Fibroblast of skin of abdomen (primary cell): ENCODE measurements at places on chromosomes 1 and 21.

DNA sequence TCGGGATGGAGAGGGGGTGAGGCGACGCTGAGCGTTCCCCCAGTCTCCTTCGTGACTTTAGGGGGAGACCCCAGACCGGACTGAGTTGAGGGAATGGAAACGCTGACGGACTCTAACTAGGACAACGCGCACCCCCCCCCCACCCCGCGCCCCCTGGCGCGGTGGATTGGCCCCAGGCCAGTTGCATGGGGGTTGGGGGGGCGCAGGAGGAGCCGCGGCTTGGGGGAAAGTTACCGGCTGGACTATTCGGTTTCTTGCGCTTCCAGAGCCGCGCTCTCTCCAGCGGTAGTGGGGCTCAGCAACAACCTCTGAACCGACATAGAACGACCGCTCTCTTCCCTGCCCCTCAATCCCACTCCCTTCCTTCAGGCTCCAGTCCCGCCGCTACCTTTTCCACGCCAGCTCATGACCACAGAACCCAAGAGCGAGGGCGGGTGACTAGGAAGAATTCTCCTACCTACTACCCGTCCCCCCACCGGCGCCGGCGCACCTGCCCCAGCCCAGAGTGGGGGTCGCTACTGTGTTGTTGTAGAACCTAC is 694 bp downstream of the ZBTB7B start:
- no peak for DNase-seq

DNA sequence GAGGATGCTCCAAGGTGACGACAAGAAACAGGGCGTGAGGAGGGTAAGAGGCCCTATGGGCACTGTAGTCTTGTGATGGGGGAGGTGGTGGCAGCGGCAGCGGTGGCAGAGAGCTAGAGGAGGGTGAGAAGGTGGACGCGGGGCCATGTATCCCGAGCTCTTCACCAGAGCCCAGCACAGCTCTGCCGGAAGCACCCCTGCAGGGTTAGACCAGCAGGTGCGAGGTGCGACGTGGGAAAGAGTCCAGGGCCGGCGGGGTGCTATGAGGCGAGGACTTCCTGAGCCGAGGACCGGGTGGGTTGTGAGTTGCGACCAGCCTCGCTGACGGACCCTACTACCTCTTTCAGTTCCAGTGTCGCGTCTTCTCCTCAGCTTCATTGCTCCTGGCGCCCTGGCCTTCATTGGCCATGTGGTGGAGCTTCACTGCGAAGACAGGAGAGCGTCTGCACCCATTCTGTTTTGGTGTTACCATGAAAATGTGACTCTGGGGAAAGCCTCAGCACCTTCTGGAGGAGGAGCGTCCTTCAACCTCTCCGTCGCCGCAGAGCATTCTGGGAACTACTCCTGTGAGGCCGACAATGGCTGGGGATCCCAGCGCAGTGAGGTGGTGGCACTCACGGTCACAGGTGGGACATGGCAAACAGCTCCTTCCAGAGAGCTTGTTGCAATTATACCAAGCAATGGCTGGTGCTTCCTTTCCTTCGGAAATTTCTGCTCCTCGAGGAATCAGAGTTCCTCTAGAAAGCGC is 67.9 kb upstream of the KIRREL1 start:
- no peak for DNase-seq

DNA sequence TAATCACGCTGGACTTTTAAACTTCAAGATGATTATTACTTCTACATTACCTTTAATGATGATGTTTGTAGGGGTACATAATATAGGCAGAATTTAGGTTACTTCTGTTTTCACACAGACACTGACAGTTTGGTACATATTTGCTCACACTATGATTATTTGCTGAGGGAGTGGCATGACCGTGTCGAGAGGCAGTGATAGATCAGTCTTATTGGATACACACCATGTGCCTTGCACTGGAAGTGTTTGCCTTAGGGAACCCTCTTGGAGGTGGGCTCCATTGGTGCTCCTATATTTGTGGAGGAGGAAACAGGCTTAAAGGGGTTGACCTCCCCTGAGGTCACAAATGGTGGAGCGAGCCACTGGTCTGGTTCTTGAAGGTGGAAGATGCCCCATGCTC is 132.1 kb downstream of the PRDM2 start:
- DNase-seq, result no peak

- no peak for DNase-seq
Observed at GRCh38 chr21:28974531-28975227, 18.0 kb downstream of the LTN1 start.

- no peak for DNase-seq
Observed at GRCh38 chr1:246182149-246182851, 324.8 kb downstream of the SMYD3 start.

GRCh38 chr1:34549199-34549598 is 205.6 kb upstream of the GJB5 start:
- no peak for DNase-seq

GRCh38 chr1:101307985-101308689 is 71.3 kb downstream of the S1PR1 start:
- no peak for DNase-seq

DNA sequence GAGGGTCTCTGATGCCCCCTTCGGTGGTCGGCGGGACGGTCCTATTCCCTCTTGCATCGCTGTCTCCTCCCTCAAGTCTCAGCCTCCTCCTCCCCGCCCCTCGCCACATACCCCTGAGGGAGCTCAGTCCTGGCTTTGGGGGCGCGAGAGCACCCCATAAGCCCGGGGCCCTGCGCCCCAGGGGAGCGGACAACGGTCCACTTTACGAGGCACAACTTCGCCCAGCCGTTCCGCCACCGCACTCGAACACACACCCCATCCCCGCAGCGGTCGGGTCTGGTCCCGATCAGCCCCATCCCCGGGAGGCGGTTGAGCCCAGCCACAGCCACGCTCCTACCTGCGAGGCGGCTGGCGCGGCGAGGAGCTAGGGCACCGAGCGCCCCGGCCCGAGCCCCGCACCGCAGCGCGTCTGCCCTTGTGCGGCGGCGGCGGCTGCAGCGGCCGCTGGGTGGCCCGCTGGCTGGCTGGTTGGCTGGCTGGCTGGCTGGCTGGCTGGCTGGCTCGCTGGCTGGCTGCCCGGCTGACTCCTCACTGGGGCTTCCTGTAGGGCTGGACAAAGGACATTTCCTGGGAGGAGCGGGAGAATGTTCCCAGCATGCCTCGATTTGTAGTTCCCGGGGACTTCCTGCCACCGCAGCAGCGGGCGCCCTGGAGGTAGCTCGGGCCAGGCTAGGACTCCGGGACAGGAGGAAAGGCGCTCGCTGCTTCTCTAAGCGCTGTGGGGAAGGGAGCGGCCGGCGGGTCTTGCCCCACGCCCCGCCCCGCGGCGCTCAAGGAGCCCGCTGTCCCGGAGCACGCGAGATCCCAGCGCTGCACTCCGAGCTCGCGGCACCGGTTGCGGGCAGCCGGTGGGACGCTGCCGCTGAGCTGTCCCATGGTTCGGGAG is at the start of gene ZNF697:
TSS of gene ZNF697 (minus strand) at position 533 of the 886 bp plus-strand sequence. CDS start 22,166 bp downstream, outside the sequence.
- DNase-seq, result peak; percentile 98

DNA sequence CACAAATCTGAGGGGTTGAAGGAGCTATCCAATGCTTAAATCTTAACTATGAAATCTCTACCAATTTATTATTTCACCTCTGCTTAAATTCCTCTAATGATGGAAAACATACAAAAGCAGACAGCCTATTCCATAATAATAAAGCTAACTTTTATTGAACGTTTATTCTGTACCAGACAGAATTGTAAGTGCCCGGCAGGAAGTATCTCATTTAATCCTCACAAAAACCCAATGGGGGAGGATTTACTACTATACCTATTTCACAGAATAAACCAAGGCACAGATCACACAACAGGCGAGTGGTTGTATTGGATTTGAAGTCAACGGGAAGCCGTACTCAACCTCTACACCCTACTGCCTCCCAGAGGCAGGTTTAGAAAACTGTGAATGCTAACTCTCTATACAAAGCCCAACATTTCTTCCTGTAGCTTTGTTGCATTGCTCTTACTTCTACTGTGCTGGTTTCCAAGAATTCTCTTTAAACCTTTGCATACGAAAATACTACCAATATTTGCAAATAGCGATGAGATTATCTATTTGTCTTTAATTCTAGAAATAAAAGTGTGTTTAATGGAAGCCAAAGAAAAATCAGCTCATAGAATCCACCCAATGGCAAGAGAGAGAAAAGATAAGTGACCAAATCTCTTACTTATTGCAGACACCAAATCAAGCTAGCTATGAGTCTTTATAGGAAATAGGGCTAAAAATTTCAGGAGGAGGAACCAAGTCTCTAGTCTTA is 33.5 kb upstream of the C1orf53 start:
- DNase-seq, result peak; percentile 68

- peak; percentile 31 for DNase-seq
Observed at GRCh38 chr1:171718216-171718615, 23.6 kb downstream of the VAMP4 start.

DNA sequence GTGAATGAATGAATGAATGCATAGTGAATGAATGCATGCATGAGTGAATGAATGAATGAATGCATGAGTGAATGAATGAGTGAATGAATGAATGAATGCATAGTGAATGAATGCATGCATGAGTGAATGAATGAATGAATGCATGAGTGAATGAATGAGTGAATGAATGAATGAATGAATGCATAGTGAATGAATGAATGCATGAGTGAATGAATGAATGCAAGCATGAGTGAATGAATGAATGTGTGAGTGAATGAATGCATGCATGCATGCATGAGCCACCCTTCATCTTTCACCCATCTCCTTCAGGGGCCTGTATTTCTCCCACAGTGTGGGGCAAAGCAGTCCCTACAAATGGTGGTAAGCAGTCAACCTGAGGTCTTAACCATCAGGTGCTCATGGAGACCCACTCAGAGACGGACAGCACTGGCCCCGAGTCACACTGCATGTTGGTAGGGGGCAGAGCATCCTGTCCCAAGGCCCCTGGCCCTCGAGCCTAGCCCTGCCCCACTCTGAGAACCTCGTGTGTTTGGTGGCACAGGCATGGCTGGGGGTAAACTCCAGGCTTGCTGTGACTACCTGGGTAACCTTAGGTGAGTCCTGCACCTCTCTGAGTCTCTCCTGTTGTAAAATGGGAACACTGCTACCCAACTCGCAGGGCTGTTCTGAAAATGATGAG is 28.0 kb upstream of the PAX7 start:
- no peak for DNase-seq

DNA sequence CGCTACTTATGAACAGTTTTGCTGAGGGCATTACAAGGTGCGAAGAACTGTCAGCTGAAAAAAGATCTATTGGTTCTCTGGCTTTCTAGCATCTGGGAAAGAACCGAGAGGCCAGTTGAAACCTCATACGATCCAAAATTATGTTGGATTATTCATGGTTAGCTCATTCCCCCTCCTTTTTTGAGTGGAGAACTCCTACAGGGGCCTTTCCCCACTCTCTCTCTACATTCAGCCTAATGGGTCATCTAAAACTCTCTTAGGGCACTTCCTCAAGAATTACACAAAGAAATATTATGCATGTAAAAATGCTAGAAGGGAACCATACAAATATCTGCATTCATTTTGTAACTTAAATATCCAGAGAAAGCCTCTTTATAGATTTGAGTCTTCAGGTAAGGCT is 358.2 kb downstream of the ADGRL2 start:
- no peak for DNase-seq

DNA sequence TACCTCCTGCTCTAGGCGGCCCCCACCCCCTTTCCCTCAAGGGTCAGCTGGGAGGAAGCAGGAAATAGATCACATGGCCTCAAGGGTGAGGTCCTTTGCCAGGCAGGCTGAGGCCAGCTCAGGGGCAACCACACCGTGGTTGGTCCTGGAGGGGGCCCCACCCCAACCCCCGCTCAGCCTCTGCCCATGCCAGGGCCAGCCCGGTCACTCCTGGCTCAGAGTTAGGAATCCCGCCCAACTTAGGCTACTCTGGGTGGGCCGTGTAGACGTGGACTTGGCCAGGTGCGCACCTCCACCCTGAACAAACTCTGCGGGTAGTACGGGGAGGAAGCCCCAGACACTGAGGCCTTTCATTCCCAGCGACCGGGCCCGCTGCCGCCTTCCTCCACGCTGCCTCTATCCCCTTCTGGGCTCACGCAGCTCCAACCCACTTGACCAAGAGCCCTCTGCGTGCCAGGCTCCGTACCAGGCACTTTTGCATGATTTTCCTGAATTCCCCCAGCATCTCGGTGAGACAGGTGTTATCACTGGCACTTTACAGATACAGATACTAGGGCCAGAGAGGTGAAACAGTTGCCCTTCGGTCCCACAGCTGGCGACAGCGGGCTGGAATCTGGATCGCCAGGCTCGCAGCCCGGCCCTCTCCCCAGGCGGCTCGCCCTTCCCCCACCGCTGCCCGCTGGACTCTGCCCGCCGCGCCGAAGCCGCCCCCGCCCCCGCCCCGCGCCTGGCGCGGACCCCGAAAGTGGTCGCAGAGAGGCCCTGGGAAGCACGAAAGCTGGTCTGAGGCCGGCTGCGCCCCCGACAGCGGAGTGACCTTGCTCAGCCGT is 769 bp downstream of the GALE start:
- no peak for DNase-seq

DNA sequence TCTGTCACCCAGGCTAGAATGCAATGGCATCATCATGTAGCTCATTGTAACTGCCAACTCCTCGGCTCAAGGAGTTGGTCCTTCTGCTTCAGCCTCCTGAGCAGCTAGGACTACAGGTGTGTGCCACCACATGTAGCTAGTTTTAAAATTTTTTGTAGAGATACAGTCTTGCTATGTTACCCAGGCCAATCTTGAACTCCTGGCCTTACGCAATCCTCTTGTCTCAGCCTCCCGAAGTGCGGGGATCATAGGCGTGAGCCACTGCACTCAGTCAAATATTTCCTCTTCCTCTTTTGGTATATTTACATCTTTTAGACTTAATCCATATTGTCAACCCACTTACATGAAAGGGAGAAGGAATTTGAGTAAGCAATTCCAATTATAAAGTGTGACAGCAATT is 121.1 kb downstream of the EVI5 start:
- DNase-seq, result no peak

DNA sequence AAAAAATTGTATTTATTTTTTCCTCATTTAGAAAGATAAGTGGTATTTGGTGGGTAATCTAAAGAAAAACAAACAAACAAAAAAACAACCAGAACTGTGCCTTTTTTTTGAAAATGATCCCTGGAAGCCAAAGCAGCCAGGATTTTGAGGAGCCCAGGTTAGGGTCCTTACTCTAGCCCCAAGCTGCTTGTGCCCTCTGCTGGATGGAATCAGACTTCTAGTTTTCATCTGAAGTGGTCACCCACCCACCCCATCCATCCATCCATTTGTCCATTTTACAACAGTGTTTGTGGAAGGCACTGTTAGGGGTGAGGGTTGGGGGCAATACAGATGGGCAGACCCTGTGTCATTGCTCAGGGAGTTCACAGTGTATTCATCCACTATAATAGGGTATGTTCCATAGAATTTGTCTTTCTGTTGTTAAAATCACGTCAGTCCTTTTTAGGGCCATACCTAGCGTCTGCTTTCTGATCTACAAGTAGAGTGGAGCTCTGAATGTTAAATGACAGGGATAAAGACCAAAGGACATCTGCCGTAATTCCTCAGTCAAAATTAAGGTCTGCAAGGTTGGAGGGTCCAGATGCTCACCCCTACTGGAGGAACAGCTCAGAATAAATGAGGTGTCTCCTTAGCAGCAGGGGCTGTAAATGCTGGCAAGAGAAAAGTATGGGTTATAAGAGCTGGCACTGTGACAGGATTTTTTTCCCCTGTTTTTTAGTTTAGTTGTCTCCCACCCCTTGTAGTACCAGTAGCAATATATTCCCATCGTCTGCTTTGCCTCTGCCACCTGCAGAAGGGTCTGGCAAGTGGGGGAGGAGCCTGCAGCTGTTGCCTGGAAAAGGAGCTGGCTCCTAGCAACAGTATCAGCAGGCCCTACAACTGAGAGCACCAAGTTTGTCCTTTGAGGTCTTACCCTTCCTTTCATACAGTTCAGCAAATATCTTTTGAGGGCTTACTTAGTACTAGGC is 3.2 kb downstream of the LRRC42 start:
- DNase-seq, result peak; percentile 52

- DNase-seq, result no peak
Observed at GRCh38 chr1:30295674-30296073, 427.7 kb downstream of the MATN1 start.
